ENCODE measurements at places on chromosomes 5 and 9.

DNA sequence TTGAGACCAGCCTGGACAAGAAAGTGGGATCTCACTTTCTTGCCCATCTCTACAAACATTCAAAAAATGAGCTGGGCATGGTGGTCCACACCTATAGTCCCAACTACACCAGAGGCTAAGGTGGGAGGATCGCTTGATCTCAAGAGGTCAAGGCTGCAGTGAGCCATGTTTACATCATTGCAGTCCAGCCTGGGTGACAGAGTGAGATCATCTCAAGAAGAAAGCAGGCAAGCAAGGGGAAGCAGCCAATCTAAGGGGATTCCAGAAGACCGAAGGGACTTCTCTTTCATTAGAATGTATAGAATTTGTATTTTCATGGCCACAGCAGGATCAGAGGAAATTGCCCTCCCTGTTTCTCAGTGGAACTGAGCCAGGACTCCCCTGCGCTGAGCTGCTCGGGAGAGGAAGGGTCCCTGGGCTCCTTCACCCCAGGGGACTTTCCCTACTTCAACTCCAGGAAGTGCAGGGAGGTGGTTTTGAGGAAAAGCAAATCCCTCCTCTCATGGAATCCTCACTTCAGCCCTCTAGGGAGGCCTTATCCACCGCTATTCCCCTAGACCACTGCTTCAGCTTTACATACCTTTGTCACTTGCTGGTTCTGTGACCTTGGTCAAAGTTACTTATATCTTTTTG, 12.1 kb downstream of the WWC1 start:
- DNase-seq = no peak

- no peak for DNase-seq
These were observed 37.2 kb upstream of the COL15A1 start for GRCh38 chr9:98906273-98907040.

DNA sequence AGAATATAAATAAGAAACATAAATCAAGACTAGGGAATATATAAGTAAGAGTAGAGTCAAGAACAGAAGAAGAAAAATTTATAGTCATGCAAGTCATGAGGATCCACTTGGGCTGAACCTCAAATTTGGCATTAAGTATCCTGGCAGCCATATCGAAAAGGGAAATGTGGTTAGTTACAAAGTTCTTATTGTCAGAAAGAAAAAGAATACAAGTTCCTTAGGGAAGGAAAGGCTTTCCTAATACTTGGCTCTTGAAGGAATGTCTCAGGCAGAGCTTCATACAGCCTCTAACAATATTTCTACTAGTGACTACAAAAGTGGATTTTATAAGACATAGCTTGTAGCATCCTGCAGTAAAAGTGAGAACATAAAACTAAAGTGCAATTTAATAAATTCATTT, 45.4 kb downstream of the TMEM252 start:
- DNase-seq = no peak

GRCh38 chr5:116038817-116039216, 6.5 kb downstream of the ARL14EPL start:
- DNase-seq = no peak

DNA sequence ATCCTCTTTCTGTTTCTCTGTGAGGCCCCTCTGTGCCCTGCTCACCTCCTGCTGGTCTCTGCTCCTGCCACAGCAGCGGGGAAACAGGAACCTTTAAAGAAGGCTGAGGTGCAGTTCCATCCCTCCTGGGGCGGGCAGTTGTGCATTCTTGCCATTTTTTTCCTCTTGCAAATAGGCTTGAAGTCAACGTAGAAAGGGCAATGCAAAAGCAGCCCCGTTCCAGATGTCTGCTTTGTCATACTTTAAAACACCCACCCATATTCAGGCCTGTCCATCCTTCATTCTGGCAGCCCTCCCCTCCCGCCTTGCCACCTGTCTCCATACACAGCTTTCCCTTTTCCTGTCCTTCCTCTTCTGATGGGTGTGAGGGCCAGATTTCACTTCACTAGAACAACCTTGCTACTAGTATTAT, 65.4 kb upstream of the KLF9 start:
- no peak for DNase-seq

DNA sequence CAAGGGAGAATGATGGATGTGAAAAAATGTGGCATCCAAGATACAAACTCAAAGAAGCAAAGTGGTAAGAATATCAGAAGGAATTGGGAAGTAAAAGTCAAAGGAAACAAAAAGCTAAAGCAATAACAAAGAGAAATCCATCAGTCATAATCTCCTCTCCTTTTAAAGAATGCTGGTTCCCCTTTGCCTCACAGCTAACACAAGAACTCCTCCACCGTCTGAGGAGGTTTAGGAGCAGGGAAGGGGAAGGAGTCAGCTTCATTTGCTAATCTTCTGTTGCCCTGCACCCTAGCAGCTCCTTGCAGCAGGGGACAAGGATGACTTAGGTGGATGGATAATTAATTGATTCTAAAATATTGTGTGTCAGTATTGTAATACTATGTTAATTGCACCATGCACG, 16.4 kb downstream of the CD274 start:
- no peak for DNase-seq

DNA sequence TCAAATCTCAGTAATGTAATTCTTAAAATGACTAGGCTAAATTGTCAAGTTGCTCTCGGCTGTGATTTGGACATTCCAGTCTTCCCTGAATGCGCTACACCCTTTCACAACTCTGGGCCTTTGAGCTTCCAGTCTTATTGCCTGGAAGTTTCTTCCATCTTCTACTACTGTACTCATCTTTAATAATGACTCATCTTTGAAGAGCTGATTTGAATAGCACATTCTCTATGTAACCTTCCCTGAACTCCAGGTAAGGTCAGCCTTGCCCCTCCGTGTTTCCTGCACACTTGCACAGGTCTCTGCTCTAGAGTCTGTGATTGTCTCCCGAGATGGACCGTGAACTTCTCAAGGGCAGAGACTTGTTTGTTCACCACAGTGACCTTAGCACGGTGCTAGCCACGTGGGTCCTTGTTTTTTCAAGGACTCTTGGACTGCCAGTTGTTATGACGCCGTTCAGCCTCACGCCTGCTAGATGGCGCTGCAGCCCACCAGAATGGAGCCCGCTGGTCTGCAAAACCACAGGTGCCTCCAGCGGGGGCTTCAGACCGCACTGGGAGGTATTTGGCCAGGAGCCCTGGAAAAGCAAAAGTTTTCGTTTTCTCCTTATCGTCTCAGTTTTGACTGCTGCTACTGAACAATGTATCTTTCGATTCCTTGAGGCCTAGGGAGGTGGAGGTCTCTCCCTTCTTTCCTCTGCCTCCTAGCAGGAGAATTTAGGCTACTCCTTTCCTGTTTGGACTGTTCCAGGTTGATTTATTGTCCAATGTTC, 44.4 kb downstream of the SEC61B start:
- peak; percentile 71 for DNase-seq

DNA sequence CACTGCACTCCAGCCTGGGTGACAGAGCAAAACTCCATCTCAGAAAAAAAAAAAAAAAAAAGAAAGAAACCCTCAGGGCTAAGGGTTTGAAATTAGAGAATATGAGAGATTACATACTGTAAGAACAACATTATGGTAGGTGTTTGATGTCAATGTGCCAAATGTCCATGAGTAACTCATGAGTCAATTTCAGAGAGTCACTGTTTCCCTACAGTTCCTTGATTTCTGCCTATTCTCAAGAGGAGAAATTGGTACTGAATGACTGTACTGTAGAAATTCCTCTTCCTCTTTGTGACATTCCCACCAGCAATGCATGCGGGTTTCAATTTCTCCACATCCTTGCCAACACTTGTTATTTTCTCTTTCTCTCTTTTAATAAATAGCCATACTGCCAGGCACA, 35.2 kb downstream of the MARVELD2 start:
- DNase-seq = no peak

- no peak for DNase-seq
These were observed 13.9 kb upstream of the COL5A1 start for GRCh38 chr9:134627417-134628353.

DNA sequence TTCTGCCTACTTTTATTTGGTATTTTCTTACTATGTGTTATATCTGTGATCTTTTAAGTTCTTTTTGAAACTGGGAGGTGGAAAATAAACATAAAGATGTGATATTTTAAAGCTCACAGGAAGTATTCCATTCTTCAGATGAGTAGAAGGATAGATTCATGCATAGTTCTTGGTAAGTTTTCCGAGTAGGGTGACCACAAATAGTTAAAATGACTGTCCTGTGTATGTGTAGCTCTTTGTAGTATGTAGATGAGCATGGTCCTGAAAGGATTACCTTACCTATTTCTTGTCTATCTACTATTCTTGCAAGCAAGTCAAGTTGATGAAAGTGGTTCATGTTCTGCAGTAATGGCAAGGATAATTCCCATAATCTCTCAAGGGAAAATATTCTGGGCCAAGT, 47.7 kb downstream of the SRFBP1 start:
- no peak for DNase-seq

DNA sequence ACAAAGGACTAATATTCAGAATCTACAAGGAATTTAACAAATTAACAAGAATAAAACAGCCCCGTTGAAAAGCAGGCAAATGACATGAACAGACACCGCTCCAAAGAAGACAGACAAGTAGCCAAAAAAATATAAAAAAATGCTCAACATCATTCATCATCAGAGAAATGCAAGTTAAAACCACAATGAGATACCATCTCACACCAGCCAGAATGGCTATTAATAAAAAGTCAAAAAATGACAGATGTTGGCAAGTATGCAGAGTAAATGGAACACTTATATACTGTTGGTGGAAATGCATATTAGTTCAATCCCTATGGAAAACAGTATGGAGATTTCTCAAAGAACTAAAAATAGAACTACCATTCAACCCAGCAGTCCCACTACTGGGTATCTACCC, 302.7 kb upstream of the RGMB start:
- DNase-seq = no peak

DNA sequence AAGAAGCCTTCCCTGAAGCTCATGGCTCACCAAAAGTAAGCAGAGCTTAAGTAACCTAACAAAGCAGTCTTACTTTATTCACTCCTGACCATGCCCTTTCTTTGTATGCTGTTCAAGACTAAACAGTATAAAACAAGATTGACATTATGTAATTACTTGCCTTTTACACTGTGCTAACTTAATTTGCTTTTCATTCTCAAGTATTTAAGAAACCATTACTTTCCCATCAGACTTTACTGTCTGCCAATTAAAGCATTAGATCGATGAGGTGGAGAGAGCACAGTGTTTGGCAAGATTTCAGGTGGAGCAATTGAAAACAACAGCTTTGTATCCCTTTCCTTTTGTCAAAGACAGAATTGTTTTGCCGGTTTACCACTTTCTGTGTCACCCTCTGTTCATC, 98.2 kb downstream of the RORB start:
- DNase-seq = no peak

GRCh38 chr9:83355024-83355444, 183.2 kb downstream of the FRMD3 start:
- DNase-seq = no peak

- no peak for DNase-seq
These were observed 1803.5 kb upstream of the CDH6 start for GRCh38 chr5:29389993-29390392.

DNA sequence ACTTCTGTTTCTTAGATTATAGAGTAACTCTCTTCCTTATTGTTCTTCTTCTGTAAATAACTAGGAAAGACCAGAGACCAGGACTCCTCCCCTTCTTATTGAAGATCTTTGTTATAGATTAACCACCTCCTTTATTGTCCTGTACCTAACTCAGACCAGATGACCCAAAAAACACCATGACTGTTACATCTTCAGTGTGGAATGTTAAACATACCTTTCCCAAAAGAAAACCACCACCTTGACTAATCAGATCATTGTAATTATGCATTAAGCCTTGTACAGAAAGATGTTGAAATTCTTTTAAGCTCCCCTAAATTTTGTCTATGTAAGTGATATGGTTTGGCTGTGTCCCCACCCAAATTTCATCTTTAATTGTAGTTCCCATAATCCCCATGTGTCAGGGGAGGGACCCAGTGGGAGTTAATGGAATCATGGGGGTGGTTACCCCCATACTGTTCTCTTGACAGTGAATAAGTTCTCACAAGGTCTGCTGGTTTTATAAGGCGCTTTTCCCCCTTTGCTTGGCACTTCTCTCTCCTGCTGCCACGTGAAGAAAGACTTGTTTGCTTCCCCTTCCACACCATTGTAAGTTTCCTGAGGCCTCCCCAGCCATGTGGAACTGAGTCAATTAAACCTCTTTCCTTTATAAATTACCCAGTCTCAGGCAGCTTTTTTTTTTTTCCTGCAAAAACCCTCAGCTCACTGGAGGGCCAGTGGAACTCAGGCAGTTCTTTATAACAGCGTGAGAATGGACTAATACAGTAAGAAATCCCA, 26.3 kb downstream of the ARSB start:
- no peak for DNase-seq

DNA sequence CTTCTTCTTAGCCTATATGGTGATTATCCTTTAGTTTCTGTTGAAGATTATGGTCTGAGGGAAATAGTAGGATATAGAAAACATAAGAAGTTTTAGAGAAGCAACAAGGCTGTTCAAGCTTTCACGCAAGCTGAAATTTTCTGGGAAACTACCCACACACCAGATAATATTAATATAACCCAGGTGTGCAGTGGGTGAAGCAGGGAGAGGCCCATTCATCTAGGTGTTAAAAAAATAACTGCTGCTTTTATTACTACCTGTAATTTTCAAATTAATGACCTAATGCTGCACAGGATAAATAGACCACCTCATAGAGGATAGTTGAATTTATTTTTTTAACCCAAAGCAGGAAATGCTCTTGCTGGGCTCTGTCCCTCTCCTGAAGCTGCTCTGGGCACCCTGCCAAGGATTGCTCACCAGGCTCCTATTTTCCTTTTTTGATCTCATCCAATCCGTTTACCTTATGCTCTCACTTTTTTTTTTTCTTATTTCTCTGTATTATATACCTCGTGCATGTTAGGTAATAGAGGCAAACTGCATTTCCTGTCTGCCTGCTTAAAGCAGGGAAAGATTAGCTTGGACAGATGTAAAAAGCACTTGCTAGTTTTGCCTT, 124.3 kb upstream of the SLC12A2 start:
- DNase-seq = no peak

- DNase-seq = no peak
These were observed 419.5 kb upstream of the CTNND2 start for GRCh38 chr5:12323637-12324229.

- no peak for DNase-seq
These were observed 49.7 kb downstream of the PRDM6 start for GRCh38 chr5:123138774-123139173.

DNA sequence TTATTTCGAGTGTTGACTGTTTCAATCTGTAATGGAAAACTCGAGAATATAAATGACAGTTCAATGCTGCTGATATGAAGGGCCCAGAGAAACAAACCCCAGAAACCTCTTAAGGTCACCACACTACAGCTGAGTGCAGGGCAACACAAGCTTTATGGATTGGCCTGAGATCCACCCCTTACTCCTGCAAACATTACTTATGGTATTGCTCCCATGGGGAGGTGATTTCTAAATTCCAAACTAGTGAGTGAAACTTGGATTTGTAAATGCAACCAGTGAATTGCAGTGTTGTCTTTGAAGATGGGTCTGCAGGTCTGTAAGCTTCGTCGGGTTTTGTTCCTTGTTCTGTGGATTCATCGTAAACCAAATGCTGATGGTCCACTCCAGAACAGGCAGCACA, 85.4 kb downstream of the NTRK2 start:
- DNase-seq = no peak

Measured in neural crest cell (in vitro differentiated cells).